ENCODE measurements at places on chromosomes 2 and 18. TPM values are rescaled to one million over a fixed set of nuclear protein-coding genes. Genes with fewer than 3 reads are reported as not detected.

The SULT1C2 gene
- total RNA-seq: 5.3 TPM

The REG3A gene
- total RNA-seq: 0.79 TPM

The SPRED2 gene
- total RNA-seq: 47.8 TPM

The PELI1 gene
- total RNA-seq: 57.6 TPM

The EML6 gene
- 2.5 TPM for total RNA-seq

The EVX2 gene
- not detected for total RNA-seq

The C1QL2 gene
- total RNA-seq: not detected

The CD8B gene
- total RNA-seq: 1.5 TPM

The SLC5A7 gene
- total RNA-seq: 0.42 TPM

The CCDC93 gene
- total RNA-seq: 33.5 TPM

The COL5A2 gene
- total RNA-seq: 24.6 TPM

The DHRS9 gene
- total RNA-seq: 144 TPM

The SLC14A1 gene
- 0.32 TPM for total RNA-seq

The CRYGB gene
- total RNA-seq: not detected

The SLC4A3 gene
- total RNA-seq: 0.47 TPM

The GALNT14 gene
- total RNA-seq: 0.45 TPM

The TGFA gene
- total RNA-seq: 25.8 TPM

The NYAP2 gene
- 0.05 TPM for total RNA-seq
